ENCODE measurements at places on chromosomes 2 and 18.

- DNase-seq, result no peak
Observed at GRCh38 chr2:206337956-206338355, 63.5 kb downstream of the ZDBF2 start.

- DNase-seq, result no peak
Observed at GRCh38 chr2:10374362-10374943, 71.7 kb downstream of the HPCAL1 start.

DNA sequence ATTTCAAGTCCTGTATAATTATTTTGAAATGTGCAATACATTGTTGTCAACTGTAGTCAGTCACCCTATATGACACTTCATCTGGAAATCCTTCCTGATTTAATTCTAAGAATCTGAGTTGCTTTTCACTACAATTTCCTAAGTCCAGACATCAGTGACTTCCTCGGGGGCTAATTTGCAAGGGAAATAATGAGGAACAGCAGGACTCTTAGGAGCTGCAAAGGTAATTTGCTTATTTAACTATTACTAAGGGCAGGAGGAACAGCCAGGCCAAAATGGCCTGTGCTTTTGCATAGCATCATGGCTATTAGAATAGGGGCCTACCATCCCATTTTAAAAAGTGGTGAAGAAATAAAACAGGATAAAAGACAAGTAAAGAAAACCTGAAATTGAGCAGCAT, 178.8 kb downstream of the MC4R start:
- DNase-seq, result no peak

- no peak for DNase-seq
Observed at GRCh38 chr2:3867469-3867868, 164.1 kb downstream of the DCDC2C start.

- DNase-seq, result no peak
Observed at GRCh38 chr2:33126552-33126951, 179.8 kb downstream of the LTBP1 start.

DNA sequence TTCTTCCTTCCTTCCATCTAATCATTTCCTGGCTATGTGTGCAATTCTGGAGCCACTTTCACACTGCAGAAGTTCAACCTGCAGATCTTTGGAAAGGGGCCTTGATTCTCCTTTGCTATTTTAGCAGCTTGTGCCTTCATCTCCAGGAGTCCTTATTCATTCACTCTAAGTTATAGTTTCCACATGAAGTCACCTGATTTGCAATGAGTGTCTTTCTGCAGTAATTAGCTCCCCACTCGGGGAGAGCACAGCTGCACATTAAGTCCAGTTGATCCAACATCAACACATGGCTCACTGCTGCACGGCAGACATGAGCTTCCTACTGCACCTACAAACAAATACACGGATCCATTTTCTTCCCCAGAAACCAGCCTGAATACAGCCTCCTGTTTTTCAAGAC, 323.1 kb upstream of the TNP1 start:
- DNase-seq, result no peak

DNA sequence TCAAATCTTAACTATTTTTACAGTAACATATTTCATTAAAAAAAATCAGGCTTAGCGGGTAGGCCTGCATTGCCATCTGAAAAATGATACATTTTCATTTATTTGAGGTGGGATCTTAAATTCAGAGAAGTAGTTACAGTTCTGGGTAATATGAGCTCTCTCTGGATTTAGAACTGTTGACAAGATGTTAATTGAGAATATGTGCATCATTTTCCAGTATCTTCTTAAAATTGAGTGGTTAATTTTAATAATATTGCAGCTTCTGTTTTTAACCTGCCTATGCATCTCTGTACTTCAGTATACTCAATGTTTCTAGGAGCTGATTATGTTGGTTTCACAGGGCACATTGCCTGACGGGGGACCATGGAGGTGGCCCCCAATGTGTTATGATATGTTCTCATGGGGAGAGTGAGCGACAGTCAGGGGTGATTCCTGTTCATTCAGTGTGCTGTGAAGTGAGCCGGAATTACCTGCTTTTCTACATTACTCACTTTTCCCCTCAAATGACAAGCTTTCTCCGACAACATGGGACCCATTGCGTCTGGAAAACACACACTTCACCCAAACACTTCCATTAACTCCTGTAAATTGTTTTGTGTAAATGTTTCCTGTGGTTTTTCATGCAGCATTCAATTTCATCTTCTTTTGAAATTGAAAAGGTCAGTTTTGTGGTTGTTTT, 406.2 kb downstream of the MTX2 start:
- no peak for DNase-seq

All from IMR-90 (cell line).